ENCODE measurements at places on chromosomes 11 and 22.

DNA sequence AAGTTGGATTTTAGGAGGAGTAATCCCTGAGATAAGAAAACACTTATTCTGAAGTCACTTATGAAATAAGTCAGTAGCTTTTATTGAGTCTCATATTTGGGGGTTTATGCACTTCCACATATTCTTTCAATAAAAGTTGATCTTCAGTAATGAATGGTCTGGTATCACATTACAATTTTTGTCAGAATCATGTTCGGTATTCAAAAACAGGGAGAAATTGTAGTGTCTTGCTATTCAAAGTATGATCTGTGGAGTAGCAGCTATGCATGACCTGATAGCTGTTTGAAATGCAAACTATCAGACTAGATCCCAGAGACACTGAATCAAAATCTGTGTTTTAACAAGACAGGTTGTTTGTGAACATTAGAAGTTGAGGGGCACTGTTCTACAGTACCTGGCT, 857.6 kb downstream of the METTL15 start:
- no peak for DNase-seq

GRCh38 chr11:111376181-111376871, 2.7 kb downstream of the POU2AF1 start:
- DNase-seq: no peak

- DNase-seq: no peak
Measured at GRCh38 chr11:119787074-119787461, 58.1 kb upstream of the NECTIN1 start.

DNA sequence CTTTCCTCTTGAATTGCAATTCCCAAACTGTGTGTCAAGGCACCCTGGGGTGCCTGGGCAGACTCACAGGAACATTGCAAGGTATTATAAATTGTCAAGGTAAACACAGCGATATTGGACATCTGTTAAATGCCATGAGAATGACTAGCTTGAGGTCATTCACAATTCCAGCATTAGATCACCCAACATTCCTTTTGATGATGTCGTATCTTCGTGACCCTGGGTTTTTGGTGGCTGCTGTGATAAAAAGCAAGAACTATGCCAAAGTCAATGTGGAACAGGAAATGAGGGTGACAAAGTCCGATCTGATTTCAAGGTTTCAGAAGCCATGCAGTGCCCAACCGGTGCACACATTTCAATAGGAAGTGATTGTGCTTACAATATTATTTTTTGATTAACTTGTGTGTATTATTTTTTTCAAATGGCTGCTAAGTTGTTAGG, 458.4 kb downstream of the MIAT start:
- DNase-seq: peak; percentile 67

GRCh38 chr11:77505956-77506355, 32.1 kb upstream of the PAK1 start:
- no peak for DNase-seq

GRCh38 chr22:45917146-45917545, 59.8 kb downstream of the WNT7B start:
- no peak for DNase-seq

DNA sequence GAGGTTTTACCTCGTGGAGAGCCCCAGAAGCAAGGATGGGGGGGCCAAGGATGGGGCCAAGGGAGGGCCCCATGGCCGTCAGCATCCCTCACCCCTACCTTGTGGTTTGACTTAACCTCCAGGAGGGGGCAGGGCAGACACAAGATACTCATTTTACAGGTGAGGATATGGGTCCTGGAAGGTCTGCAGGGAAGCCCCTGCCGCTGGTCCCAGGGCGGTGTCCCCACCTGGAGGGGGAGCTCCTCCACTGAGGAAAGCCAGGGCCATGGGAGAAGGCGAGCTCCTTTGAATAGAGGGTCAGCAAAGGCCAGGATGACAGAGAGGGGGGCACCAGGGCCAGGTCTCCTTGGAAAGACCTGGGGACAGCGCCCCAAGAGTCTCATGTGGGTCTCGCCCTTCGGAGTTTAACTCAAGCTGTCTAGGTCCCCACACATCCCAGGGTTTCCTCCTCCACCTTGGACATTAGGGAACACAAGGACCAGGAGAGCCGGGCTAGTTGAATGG, 5.9 kb upstream of the ADORA2A start:
- DNase-seq: no peak

GRCh38 chr11:78299000-78299710, 110.4 kb downstream of the USP35 start:
- no peak for DNase-seq

GRCh38 chr11:130180896-130181294, 21.3 kb downstream of the ST14 start:
- DNase-seq: no peak

- no peak for DNase-seq
Measured at GRCh38 chr22:24875862-24876506, 70.0 kb downstream of the SGSM1 start.

- DNase-seq: no peak
Measured at GRCh38 chr11:47940904-47941649, 39.3 kb upstream of the PTPRJ start.

DNA sequence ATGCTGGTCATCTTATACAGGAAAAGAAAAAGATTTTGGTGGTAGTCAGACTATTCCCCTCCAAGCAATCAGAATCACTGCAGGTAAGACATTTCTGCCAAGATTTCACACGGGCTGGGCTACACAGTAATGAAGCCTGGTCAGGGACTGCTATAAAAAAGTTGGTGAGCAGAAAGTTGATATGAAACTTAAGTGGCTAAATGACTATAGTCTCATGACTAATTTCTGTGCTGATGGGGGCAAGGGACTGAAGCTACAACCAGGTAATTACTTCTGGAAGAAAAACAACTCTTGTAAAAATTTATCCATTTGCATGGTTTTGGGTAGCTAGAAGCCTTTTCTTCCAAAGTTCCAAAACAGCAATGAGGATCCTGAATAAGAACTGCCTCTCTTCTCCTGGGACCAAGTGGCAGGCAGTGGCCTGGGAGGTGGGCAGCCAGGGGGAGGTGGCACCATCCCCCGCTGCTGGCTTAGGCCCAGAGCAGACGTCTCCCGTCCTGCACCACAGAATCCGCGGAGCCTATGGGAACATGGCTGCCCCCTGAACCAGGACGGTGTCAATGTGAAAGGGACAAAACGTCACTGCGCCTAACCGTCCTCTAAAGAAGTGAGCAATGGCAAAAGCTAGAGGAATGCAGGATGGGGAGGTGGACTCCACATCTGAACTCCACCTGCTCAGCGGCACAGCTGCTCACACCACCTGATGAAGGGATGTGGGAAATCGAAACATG, 122.6 kb upstream of the LMO1 start:
- DNase-seq: no peak

- peak; percentile 48 for DNase-seq
Measured at GRCh38 chr22:30250661-30251267, 4.2 kb upstream of the LIF start.
